SJCRH30 (cell line): ENCODE measurements at places on chromosomes 5 and 9.

GRCh38 chr9:127360250-127360649, 36.7 kb upstream of the SLC2A8 start:
- no peak for DNase-seq

DNA sequence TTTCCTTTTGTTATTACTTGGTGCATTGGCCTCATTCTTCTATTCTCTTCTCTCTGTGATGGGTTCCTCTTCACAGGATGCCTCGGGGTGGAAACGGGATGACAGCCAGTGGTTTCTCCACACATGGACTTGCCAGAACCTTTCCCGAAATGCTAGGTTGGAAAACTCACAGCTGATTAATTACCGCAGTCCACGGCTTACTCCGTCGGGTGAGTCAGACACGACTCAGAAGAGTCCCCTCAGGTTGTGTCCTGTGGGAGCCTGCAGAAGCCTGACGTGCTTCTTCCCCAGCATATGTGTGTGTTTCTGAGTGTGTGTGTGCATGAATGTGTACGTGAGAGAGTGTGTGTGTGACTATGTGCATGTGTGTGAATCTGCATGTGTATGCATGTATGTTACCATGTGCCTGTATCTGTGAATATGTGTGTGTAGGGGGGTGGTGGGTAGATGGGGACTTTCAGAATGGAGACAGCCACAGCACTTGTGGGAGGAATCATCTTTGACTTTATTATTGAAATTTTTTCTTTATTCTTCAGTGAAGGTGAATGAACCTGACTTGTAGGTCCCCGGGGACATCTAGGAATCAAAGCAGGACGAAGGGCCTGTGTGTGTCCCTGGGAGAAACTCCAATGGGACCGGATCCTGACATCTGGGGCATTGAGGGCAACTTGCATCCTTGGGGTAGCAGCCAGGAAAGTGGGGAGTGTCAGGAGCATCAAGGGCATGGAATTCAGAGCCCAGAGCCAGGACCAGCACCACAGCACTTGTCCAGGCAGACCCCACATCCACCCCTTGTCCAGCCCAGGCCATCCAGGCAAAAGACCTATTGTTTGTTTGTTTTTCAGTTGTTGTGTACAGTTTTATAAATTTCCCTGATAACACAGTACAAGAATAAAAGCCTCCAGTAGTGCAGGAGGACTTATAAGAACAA, 21.9 kb upstream of the MED10 start:
- DNase-seq: no peak

GRCh38 chr5:172559004-172559932, 81.8 kb upstream of the NEURL1B start:
- DNase-seq: peak; percentile 72

GRCh38 chr5:146409054-146409671, 38.0 kb upstream of the TCERG1 start:
- no peak for DNase-seq

- DNase-seq: peak; percentile 91
Observed at GRCh38 chr5:74063821-74064220, 437.8 kb downstream of the ARHGEF28 start.

DNA sequence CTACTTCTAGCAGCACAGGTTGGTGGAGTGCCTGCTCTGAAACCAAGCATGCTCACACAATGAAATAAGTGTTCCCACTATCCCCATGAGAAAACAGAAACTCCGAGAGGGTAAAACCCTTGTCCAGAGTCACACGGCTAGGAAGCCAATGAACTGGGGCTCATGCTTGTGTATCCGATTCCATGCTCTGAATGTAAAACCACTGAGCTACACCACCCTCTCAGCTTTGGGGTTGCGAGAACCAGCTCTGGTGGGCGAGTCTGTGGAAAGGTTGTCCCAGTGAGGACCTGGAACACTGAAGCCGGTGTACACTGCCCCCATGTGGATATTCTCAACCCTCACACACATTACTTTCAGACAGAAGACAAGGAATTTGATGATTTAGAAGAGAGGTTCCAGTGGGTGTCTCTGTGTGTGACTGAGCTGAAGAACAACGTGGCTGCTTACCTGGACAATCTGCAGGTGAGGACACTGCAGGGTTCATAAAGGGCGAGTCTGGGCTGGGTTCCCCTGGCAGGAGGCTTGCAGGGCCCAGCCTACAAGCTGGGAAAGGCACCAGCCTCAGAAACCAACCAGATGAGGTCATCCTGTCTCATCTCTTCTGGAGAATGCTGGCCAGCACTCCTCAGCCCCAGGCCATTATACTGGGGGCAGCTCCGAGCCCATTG, 37.4 kb downstream of the ARHGEF37 start:
- peak; percentile 86 for DNase-seq

DNA sequence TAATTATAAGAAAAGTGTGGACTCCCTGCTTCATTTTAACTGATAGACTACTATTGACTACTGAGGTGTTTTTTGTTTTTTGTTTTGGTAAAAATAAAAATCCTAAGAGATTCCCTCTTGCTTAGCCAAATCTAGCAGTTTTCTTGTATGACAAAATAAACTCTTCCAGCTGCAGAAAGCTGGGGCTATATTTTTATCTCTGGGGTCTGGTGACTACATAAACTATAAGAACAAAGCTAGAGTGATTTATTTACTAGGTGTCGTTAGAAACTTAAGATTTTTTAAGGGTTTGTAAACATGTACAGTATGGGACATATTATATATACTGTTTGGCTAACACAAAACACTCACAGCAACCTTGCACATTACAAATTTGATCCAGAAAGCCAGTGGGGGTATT, 467.4 kb upstream of the MPDZ start:
- no peak for DNase-seq

- DNase-seq: no peak
Observed at GRCh38 chr5:167785106-167785505, 506.3 kb upstream of the WWC1 start.

- DNase-seq: no peak
Observed at GRCh38 chr9:72935595-72935994, 17.3 kb downstream of the ALDH1A1 start.

DNA sequence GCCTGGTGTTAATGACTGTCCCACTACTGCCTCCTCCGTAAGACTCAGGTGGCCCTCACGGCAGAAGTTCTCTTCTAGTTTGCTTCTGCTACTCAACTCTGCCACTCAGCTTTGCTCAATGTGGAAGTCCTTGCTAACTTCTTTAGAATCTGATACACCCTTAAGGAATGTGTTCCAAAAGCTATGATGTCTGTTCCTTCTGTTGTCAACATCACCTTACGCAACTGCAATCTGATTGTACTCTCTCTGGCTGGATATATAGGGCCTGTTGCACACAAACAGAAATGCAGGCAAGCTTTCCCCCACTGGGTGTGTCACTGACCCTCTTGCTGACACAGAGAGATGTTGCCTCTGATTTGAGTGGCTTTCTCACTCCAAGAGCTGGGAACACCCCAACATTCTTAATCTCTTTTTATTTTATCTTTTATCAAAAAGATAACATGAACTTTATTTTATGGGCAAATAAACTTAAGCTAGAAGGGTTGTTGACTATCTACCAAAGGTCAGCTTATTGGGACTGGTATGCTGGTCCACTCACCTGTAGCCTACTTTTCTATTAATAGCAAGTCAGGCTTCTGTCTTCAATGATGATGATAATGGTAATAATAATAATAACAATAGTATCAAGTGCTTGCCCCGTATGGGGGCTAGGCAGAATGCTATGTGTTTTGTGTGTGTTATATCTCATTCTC, 25.2 kb downstream of the TMEM252 start:
- DNase-seq: no peak

DNA sequence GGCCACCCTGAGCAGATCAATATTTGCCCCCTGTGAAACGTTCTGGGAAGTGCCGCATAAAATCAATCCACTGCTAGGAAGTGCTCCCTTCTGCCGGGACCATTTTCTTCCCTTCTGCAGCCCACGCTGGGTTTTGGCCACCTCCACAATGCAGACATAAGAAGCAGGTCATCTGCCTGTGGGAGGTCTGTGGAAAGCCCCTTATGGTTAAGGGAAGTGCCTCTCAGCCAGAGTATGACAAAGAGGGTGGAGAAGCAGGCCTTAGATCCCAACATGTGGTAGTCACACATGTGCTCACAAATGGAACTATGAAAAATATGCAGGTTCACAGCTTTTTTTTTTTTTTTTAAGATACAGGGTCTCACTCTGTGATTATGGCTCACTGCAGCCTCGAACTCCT, 82.8 kb downstream of the SLC1A3 start:
- no peak for DNase-seq

GRCh38 chr9:133727876-133728441, 10.2 kb downstream of the SARDH start:
- peak; percentile 8 for DNase-seq

- no peak for DNase-seq
Observed at GRCh38 chr9:128271112-128271511, 4.7 kb downstream of the GOLGA2 start.

DNA sequence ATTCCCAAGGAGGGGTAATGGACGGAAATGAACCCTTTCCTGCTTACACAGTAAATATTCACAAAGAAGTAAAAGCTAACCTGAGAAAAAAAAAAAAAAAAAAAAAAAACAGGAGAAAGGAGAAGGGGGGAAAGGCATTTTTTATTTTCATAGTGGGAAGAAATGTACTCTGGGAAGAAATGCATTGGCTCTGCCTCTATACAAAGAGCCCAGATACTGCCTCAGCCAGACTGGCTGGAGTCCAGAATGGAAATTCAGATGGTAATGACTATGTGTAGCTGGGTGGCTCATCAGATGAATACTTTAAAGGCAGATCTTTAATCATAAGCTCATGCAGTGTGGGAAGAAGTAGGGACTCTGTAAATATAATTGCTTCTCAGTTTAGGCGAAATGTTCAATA, 124.9 kb upstream of the ZNF608 start:
- no peak for DNase-seq

DNA sequence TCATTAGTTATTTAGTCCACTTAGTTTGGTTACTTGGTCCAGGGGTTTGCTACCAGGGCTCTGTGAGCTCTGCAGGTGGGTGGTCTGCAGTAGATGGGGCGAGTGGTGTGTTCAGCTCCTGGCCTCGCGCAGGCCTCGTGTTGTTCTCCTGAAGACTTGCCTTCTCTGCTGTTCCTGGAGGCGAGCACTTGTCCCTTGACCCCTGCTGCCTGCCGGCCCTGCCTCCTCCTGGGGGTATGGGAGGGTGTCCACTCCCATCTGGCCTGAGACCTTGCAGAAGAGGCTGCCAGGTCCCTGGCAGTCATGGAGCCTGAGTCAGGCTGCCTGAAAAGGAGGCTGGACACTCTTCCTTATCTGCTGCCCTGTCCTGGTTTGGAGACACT, 137.0 kb downstream of the CACNA1B start:
- DNase-seq: no peak

DNA sequence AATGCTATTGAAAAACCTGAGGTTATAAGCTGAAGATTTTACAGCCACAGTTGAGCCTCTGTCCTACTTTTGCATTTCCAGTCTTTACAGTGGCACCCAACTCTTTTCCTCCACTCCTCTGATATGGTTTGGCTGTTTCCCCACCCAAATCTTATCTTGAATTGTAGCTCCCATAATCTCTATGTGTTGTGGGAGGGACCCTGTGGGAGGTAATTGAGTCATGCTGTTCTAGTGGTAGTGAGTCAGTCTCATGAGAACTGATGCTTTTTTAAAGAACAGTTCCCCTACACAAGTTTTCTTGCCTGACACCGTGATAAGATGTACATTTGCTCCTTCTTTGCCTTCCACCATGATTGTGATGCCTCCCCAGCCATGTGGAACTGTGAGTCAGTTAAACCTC, 646.1 kb upstream of the SEMA6A start:
- no peak for DNase-seq

DNA sequence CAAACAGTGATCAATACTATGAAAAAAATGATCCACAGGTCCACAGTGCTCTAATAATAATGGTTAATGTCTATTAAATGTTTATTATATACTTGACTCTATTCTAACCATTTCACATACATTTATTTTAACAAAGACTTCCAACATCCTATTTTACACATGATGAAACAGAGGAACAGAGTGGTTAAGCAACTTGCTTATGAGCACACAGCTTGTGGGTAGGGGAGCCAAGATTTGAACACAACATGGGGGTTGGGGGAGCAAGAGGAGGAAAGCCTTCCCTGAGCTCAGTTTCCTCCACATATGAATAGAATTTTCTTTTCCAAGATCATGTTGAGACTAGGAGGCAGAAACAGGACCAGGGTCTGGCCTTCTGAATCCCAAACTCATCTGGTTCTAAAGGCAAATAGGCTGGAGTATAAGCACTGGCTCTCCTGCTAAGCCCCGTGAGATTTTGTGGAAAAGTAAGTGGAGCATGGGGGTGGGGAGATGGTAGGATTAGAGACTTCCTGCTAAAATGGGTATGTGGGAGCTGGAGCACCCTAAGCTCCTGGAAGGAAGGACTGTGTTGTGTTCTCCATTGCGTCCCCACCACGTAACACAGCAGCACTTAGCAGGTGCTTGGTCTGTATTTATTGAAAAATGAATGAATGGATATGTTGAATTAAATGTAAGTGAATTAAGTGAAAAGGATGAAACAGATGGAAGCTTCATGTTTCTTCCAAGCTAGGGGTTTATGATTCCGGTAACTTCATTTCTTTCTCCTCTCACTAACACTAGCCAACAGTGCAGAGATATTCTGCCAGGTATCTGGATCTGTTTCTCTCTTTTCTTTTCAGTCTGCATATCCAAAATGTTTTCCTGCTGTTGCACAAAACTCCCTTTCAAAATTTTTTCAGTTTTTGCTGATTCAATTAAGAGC, 26.9 kb upstream of the GALNT10 start:
- DNase-seq: peak; percentile 62

DNA sequence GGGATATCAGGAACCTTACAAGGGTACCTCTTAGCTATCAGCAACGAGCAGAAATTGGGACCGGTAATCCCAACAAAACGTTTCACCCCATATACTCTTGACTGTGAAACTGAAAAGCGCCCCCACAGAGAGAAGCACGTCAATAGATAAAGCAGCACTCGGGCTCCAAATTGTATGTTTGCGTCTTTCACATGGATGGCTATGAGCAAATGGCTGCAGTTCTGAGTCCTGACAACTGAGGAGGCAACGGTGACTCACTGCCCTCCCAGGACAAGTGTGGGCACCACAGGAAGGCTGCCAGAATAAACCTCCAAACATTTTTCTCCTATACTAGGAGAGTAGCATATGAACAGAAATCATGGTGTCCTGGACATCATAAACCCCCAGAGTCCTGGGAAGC, 36.6 kb downstream of the SEMA4D start:
- peak; percentile 13 for DNase-seq

GRCh38 chr5:144308906-144309670, 138.4 kb downstream of the KCTD16 start:
- DNase-seq: no peak

GRCh38 chr5:43245724-43246385, 53.8 kb downstream of the NIM1K start:
- no peak for DNase-seq

DNA sequence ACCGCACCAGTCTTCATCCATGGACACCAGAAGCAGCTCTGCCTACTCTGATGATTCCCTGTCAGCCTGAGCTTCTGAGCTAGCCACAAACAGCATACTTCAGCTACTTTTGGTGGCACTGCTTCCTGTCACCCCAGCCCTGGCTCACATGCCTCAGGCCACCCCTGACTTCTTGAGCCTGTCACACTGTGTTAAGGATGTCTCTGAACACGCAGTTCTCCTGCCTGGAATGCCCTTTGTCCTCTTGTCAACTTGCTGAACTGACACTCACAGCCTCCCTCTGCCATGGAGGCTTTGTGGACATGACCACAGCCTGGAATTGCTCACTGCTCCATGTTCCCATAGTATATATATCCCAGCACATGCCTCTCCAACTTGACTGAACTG, 7.2 kb downstream of the MACROH2A1 start:
- DNase-seq: no peak
